Fibroblast of mammary gland (primary cell): ENCODE measurements at places on chromosomes 12 and 14.

DNA sequence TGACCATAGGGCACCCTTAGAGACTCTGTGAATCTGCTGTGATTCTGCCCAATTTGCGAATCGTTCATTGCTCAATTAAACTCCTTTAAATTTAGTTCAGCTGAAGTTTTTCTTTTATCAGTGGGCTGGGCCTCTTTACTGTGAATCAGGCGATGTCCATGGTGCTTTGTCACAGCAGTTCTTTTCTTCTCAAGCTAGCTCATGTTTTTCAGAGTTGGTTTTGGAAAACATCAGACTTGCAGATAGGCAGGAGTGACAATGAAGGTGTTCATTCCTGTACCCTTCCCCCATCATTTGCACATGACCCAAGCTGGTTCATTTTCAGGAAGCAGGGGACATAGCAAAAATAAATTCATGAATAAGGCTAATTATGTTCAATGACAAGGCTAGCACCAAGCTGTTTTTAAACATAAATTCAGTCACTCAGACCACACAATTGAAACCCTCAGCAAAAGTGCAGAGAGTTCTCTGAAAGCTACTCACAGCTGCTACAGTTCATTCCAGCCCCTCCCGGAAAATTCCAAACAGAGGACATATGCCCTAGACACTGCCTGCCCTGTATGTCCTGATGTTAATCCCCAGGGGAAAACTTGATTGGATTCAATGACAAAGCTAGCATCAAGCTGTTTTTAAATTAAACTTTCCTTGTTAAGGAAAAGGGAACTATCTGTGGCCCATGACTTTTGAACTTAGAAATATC lies 383.3 kb downstream of the C12orf75 start:
- DNase-seq = no peak

GRCh38 chr12:110557300-110557699 lies 25.8 kb downstream of the PPTC7 start:
- no peak for DNase-seq

GRCh38 chr12:9961106-9961505 lies 10.1 kb upstream of the CLEC12A start:
- no peak for DNase-seq

GRCh38 chr14:33839193-33840076 lies 111.4 kb downstream of the EGLN3 start:
- peak; percentile 55 for DNase-seq

GRCh38 chr14:20143911-20144310 lies 5.3 kb downstream of the OR4N5 start:
- no peak for DNase-seq

GRCh38 chr14:33068040-33068439 lies 129.4 kb downstream of the NPAS3 start:
- DNase-seq = no peak

DNA sequence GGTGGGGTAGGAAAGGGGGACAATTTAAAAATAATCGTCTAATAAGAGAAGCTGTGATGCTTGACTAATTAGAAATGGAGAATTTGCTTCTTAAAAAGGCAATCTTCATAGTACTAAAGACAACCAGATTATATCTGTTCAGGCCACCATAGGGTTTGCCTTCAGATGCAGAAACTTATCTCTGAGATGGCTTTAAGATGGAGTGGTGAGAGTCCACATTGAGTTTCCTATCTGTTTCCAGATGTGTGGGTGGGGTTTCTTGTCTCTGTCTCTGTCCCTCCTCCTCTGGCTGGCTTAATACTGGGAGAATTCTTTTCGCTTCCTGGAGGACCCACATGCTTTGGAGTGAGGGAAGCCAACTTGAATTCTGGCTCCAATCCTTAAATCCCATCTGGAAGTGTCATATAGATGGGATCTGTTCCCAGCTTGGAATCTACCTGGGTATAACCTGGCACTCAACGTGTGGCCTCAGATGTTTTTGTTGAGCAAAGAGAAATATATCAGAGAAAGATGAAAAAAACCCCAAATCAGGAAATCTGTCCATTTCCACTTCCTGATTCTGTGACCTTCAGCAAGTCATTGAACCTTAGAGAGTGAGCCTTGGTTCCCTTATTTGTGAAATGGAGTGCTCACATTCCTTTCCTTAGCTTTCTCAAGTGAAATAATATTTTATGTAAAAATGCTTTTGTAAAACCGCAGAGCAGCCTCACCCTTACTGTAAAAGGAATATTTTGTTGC lies 66.4 kb downstream of the CHST11 start:
- no peak for DNase-seq

- DNase-seq = peak; percentile 71
These were observed 415.5 kb downstream of the PCNX1 start for GRCh38 chr14:71322655-71323250.

GRCh38 chr12:88253371-88253978 lies 111.4 kb downstream of the TMTC3 start:
- DNase-seq = no peak

GRCh38 chr12:128191380-128191779 lies 75.6 kb upstream of the TMEM132C start:
- no peak for DNase-seq

DNA sequence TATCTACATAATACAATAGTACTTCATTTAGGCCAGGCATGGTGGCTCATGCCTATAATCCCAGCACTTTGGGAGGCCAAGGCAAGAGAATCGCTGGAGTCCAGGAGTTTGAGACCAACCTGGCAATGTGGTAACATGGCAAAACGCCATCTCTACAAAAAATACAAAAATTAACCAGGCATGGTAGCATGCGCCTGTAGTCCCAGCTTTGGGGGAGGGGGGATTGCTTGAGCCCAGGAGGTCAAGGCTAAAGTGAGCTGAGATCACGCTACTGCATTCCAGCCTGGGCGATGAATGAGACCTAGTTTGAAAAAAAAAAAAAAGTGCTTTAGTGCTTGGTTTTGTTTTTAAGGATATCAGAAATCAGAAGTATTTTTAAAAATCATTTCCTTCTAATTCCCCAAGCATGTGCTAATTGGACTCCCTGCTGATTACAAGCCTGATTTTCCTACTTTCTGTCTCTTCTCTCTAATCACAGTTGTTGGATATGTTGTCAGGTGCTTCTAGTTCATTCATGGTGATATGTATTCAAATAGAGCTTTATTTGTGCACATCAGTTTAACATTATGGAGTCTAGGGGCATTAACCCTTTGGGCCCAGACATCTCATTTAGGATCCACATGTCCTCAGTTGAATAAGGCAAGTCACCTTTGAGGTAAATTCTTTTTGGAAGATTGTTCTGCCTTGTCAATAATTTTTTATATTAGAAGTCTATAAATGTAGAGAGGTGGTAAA lies 7.0 kb upstream of the KRAS start:
- DNase-seq = no peak

GRCh38 chr12:54265364-54265812 lies 14.5 kb downstream of the CBX5 start:
- no peak for DNase-seq

GRCh38 chr14:104931304-104931770 lies 6.7 kb downstream of the PLD4 start:
- DNase-seq = no peak

GRCh38 chr12:124555168-124556073 lies 12.0 kb downstream of the NCOR2 start:
- DNase-seq = no peak

GRCh38 chr14:101876555-101876938 lies 87.8 kb upstream of the DYNC1H1 start:
- DNase-seq = peak; percentile 93

DNA sequence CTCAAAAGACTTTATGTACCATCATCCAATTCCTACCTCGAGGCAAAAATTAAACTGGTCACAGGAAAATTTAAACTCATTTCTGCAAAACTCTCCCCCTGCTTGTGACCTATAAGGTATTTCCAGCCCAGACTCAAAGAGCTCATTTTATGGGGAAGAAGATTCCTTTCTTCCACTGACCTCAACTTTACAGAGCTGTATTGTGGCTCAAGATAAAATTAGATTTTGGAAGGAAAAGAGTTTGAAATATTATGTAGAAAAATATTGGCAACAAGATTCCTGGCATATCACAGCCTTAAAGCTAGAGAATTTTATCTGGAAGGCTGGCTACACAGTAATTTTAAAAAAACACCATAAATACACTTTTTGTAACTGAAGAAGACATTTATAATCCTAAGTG lies 91.7 kb downstream of the STXBP6 start:
- DNase-seq = no peak

DNA sequence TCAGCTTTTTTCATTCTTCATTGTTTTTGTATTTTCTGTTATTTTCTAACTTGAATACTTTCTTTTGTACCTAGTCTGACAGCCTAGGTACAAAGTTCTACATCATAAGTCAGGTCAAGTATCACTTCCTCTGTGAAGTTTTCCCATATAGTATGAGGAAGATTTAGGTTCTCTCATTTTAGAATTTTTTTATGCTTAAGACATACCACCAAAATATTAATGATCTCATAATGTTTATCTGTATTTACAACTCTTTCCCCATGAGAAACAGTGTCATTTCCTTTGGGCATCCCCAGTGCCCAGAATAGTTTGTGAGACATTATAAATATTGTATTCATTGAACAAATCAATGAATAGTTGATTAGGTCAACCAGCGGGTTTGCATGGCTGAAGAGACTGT lies 3.1 kb upstream of the ATF7IP start:
- no peak for DNase-seq

DNA sequence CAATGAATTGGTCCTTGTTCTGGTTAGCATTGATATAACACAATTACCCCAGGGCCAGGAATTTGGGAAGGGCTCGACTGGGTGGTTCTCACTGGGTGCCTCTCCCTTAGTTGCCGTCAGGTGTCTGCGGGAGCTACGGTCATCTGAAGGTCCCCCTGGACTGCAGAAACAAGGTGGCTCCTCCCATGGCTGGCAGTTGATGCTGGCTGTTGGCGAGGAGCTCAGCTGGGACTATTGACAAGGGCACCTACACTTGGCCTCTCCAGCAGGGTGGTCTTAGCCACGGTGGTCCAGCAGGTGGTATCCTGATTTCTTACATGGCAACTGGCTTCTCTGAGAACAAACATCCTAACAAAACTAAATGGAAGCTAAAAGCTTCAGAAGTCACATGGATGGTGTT lies 41.0 kb upstream of the RGS6 start:
- DNase-seq = no peak

DNA sequence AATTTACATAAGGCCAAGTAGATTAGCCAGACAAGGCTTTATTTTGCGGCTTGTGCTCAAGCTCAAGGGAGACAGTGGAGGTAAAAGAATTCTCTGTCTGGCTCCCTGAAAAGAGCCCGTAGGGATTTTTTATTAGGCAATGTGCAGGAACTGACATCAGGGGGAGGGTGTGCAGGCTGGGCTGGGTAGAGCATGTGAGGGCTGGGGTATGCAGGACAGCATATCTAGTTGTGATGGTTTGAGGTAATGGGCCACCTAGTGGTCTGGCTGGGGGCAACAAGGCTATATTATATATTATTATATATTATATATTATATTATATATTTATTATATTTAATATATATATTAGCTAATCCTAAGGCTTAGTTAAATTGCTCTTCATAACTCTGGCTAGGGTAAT lies 102.1 kb downstream of the TMEM117 start:
- DNase-seq = peak; percentile 27

DNA sequence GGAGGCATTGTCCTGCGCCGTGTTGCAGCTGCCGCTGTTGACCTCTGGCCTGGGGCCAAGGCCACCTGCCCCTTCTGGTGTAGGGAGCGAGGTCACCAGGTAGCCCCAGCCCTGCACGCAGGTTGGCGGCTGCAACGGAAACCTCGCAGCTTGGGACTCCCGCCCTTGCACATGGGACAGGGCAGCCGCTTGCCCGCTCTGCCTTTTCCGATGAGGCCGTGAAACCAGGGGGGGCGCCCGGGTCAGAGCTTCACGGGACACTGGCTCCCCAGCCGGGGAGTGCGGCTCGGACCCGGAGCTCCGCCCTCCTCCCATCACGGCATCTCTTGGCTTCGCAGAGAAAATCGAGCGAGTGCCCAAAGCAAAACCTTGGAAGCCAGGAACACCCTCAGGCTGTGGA lies 25.4 kb downstream of the DNAH10 start:
- no peak for DNase-seq

GRCh38 chr14:100246809-100247428 lies 8.0 kb downstream of the YY1 start:
- DNase-seq = peak; percentile 60

DNA sequence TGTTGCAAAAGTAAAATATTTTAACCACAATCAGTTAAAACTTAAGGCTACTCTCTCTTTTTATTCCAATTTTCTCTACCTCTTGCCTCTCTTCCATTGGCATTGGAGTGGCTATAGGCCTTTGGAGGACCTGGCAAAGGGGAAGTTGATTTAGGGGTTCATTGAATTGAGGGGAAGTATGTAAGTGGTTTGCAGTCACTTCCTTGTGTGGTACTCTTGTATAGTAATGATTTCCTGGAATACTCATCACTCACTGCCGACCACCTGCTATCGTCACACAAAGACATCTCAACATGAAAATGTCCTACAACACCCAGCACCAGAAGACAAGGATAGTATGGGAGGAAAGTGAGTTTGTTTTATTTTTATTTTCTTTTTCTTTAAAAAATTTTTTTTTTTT lies 45.7 kb upstream of the CPM start:
- no peak for DNase-seq

DNA sequence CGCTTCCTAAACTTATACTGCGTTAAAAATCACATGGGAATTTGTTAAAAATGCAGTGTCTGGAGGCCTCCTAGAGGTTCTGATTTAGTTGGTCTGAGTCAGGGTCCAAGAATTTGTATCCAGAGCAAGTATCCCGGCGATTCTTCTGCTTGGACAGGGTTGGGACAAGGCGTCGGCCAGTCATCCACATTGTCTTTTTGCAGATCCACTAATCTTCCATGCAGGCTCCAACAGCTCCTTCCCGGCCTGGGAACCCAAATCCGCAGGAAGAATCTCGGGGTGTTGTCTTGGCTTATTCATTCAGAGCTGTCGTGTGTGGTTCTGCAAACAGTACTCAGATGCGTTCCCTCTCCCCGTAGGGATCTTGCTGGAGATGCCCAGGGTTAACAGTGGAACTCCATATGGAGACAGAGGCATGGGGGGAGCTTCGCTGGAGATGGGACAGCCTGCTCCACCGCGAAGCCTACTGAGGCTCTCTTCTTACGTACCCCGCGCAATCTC lies 25.3 kb downstream of the GPRC5D start:
- peak; percentile 82 for DNase-seq

GRCh38 chr12:74722709-74723108 lies 185.1 kb downstream of the ATXN7L3B start:
- DNase-seq = no peak
